ENCODE measurements at places on chromosomes 5 and 9.

GRCh38 chr5:135976216-135976615 lies 21.4 kb upstream of the LECT2 start:
- DNase-seq: no peak

- DNase-seq: no peak
These were observed 16.3 kb downstream of the MAPKAP1 start for GRCh38 chr9:125690679-125691078.

- no peak for DNase-seq
These were observed 335 bp downstream of the GALNT12 start for GRCh38 chr9:98807814-98808195.

DNA sequence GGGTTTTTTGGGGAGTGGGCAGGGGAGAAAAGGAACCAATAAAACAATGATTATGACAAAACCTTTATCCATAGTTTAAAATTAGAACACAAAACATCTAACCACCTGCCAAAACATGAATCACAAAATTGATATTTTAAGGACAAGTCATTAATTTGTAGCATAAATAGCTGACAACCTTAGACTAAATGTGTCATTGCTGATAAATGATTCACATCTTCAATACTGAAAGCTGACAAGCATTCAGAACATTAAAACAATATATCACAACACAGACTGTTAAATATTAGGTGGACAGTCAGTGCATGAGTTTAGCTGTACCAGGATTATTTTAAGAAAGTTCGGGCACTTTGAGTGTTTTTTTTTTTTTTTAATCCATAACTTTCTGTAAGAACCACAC lies 71.5 kb downstream of the NR3C1 start:
- no peak for DNase-seq

DNA sequence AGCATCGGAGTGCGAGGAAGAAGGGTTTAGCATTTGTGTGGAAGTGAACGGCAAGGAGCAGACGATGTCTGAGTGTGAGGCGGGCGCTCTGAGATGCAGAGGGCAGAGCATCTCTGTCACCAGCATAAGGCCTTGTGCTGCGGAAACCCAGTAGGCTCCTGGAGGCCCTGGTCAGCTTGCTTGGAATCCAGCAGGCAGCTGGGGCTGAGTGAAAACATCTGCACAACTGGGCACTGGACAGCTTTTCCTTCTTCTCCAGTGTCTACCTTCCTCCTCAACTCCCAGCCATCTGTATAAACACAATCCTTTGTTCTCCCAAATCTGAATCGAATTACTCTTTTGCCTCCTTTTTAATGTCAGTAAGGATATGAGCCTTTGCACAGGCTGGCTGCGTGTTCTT lies 72.1 kb downstream of the C7 start:
- no peak for DNase-seq

GRCh38 chr5:657570-657969 lies 35.6 kb downstream of the TPPP start:
- no peak for DNase-seq

GRCh38 chr5:135447298-135447929 lies at the start of gene DCANP1:
DCANP1 (minus strand) TSS chr5:135447348; CDS start chr5:135447108, 240 bp downstream.
- DNase-seq: no peak

- DNase-seq: no peak
These were observed 76.8 kb downstream of the ISOC1 start for GRCh38 chr5:129171194-129171944.

- no peak for DNase-seq
These were observed 34.5 kb upstream of the RASA1 start for GRCh38 chr5:87233143-87233542.

GRCh38 chr5:136080113-136080482 lies 51.3 kb downstream of the TGFBI start:
- no peak for DNase-seq

- no peak for DNase-seq
These were observed 32.7 kb downstream of the KCNIP1 start for GRCh38 chr5:170536525-170536924.

- DNase-seq: no peak
These were observed 25.6 kb downstream of the PCSK1 start for GRCh38 chr5:96407436-96407835.

DNA sequence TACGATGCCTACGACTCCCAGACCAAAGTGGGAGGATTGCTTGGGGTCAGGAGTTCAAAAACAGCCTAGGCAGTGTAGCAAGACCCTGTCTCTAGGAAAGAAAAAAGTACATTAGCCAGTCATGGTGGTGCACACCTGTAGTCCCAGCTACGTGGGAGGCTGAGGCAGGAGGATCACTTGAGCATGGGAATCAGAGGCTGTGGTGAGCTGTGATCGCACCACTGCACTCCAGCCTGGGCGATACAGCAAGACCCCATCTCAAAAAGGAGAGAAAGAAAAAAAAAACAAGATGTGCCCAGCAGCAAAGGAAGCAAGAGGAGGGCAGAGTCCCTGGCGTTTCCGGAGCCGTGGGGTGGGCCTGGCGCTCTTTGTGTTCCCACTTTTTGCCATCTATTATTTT lies 79.4 kb upstream of the CACNA1B start:
- no peak for DNase-seq

GRCh38 chr9:117827456-117827855 lies 123.3 kb downstream of the TLR4 start:
- no peak for DNase-seq

- no peak for DNase-seq
These were observed 58.4 kb upstream of the NUDT12 start for GRCh38 chr5:103620851-103621547.

DNA sequence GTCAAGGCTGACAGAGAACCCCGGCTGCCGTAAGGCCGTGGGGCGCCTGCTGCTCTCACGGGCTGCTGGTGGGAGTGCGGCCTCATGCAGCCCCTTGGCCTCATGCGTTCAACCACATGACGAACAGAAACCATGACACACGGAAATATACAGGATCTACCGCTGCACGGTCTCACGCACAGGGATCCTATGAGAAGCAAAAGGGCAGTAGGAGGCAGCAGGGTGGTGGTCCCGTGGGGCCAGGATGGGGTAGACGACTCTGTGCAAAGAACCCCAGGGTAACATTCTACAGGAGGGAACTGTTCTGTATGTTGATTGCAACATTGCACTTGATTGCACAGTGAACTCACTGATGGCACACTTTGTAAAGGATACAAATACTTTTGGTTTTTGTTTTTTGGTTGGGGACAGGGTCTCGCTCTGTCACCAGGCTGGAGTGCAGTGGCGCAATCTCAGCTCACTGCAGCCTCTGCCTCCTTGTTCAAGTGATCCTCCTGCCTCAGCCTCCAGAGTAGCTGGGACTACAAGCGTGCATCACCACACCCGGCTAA lies 51.6 kb downstream of the NACC2 start:
- DNase-seq: no peak

DNA sequence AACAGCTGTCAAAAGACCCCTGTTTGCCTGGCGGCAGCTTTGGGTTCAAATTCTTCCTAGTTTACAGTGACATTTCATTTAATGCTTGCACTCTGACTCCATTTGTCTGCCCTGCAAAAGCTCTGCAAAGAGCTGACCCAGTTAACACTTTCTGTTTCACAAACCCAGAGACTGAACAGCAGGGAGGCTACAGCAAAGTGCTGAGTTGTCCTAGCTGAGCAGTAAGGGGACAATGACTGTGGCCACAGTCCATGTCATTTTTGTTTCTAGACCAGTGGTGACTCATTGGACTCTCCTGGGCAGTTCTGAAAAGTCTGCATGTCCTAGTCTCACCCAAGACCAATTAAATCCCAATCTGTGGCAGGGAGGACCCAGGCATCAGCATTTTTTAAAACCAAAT lies 994.8 kb upstream of the WWC1 start:
- DNase-seq: no peak

GRCh38 chr5:142183561-142183960 lies 75.0 kb downstream of the NDFIP1 start:
- DNase-seq: no peak

DNA sequence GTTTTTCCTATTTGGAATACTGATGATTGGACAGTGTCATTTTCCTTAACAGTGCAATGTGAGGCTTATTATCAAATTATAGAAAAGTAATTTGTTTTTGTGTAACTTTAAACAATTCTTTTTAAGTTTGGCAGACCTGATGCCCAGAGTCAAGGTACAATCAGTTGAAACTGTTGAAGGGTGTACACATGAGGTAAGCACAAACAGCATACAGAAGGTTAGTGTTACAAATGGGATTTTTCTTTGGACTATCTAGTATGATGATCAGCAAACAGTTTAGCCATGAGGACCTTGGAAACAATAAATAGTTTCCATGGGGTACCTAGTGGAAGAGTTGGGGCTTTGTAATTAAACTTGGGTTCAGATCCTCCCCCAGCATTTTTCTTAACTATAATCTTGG lies 16.2 kb downstream of the MTREX start:
- no peak for DNase-seq

DNA sequence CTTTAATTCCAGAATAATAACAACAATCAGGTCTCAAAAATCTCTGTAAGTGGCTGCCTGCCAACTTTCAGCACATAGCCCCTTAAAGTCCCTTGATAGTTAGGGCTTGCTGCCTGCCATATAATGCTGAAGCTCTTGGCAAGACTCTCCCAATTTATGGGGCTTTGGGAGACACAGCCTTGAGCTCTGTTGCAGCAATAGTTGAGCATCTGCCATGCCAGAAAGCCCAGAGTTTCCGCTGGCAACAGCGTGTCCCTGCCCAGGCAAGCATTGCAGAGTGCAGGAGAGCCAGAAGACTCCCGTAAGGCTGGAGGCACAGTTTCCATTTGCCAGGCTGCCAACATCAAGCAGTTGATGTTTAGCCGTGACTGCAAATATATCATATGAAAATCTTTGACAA lies 678.5 kb upstream of the NUDT12 start:
- no peak for DNase-seq

GRCh38 chr9:129033216-129033615 lies 3.2 kb upstream of the MIGA2 start:
- DNase-seq: no peak

GRCh38 chr9:91848146-91848545 lies 101.9 kb downstream of the ROR2 start:
- no peak for DNase-seq

- no peak for DNase-seq
These were observed 277.4 kb downstream of the AOPEP start for GRCh38 chr9:95003689-95004410.

- no peak for DNase-seq
These were observed 103.6 kb downstream of the GTF3C4 start for GRCh38 chr9:132773764-132774339.

DNA sequence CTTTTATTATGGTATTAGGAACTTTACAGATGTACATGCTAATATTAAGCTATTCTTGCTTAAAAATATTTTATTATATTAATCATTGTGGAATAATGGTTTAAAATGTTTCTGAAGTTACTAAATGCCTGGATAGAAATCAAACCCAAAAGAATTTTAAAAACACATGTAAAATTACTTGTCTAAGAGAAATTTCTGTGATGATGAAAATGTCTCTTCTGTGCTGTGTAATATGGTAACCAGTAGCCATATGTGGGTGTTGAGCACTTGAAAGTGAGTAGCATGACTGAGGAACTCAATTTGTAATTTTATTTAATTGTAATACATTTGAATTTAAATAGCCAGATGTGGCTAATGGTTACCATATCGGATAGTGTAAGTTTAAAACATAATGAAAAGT lies 66.7 kb upstream of the HSPB3 start:
- DNase-seq: no peak

DNA sequence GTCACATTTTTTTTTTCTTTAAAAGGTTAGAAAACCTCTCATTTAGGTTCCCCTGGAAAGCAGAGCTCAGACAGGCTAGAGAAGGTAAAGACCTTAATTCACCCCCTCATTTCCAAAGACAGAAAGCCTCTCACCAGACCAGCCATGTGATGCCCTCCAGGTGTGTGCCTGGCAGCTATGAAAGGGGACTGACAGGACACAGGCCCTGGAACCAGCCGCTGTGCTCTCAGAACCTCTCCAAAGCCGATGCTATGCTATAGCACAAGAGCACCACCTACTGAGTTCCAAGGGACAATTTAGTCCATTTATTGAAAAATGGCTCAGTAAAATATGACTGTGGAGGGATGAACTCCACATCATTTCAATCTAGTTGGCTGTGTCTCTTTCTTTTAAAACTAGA lies 48.8 kb downstream of the FANCC start:
- no peak for DNase-seq

DNA sequence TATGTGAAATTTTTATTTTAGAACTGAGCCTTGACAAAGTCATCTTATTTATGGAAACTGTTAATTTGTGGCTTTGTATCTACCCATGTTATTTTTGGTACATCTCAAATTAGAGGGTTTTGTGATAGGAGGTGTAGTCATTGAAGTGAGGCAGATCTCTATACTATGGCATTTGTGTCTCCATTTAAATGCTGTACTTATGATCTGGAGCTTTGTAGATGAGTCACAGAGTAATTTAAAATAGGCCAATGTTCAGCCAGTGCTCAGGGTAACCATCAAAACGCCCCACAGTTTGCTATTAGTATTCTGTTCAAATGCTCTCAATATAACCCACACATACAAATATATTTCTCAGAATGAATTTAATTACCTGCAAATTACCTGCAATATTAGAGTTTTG lies 351.5 kb upstream of the KLF9 start:
- DNase-seq: no peak

DNA sequence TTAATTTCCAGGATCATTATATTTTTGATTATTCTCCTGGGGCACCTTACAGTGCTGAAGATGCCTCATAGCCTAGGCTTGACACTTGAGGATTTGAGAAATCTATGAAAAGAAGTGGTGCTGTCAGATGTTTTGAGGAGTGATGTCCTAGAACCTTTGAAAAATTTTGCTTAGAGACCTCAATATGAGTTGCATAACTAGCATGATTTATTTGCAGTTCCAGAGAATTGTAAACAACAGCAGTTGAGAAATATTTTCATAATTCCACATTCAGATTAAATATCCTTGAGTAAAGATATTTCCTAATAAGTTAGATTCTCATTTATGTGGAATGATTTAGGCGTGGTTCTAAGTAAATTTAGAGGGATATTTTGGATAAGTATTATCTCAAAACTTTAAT lies 225.8 kb downstream of the ADAMTSL1 start:
- DNase-seq: no peak

DNA sequence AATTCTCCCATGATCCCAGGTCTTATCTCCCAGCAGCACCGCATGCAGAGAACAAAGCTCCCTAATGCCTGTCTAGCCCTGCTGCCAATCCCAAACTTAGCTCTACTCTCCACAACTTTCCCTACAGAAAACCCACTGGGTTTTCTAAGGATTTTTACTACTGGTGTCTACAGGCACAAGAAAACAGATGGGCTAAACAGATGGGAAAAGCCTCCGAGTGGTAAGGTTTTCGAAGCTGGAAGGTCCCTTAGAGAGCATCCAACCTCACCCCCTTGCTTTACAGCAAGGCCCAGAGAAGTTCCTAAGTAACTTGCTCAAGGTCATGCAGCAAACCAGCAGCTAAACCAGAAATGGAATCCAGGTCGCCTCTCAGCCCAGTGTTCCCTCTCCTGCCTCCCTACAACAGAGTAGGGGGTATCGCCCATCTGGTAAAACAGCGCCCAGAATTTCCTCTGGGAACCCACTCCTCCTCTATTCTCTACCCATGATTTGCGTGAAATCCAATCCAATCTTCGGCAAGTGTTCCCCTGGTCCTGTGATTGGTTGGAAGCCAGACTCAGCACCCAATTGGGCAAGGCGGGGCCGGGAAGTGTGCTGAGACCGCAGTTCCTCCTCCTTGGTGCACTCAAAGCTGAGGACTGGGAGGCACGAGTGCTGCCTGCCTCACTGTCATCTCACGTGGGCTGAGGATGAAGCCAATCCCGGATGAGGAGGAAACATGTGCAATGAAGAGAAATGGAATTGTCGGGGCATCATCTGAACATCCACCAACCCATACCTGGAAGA lies 20.8 kb downstream of the CPLX2 start:
- DNase-seq: no peak

GRCh38 chr5:139064613-139065012 lies 133.6 kb downstream of the SIL1 start:
- DNase-seq: no peak

Measured in stimulated activated CD8-positive, alpha-beta memory T cell treated with anti-CD3 and anti-CD28 coated beads, Interleukin-4, amount 100 ng/mL, for 1 hour (primary cell).